Activated T-cell treated with anti-CD3 and anti-CD28 coated beads for 48 hours (primary cell): ENCODE measurements at places on chromosomes 3 and 15.

DNA sequence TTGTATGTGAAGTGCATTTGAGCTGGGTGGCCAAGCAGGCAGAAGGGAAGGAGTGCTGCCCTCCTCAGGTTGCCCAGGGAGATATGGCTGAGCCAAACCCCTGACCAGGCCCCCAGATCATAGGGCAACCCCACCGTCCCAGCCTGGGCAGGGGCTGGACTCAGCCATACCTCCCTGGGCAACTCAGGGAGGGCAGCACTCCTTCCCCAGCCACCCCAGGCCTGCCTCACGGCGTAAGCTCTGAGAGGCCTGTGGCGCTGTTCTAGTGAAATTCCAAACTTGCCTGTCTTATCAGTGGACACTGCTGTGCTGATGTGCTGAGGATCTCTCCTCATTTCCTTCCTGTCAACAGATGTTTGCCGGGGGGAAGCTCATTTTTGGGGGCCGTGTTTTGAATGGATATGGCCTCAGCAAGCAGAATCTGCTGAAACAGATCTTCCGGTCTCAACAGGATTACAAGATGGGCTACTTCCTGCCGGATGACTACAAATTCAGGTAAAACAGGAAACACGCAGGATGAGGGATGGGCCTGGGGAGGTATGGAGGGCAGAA is 57.6 kb upstream of the FGD5 start:
- no peak for DNase-seq

DNA sequence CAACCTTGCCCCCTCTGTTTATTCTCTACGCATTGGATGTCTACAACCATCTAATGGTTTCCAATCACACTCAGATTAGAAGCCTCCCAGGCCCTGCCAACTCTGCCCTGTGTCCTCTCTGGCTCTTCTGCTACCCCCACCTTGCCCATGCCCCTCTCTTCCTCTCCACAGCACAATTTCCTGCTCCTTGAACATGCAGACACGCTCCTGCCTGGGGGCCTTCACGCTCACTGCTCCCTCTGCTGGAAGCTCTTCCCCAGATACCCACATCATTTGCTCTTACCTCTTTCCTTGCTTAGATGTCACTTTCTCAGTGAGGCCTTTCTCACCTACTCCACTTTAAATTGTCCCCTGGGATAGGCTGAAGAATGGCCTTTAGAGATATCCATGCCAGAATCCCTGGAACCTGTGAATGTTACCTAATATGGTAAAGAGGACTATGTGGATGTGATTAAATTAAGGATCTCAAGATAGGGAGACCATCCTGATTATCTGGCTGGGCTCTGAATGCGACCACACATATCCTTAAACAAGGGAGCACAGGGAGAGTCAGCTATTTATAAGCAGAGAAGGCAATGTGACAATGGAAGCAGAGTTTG is 9.9 kb downstream of the KY start:
- DNase-seq: no peak

DNA sequence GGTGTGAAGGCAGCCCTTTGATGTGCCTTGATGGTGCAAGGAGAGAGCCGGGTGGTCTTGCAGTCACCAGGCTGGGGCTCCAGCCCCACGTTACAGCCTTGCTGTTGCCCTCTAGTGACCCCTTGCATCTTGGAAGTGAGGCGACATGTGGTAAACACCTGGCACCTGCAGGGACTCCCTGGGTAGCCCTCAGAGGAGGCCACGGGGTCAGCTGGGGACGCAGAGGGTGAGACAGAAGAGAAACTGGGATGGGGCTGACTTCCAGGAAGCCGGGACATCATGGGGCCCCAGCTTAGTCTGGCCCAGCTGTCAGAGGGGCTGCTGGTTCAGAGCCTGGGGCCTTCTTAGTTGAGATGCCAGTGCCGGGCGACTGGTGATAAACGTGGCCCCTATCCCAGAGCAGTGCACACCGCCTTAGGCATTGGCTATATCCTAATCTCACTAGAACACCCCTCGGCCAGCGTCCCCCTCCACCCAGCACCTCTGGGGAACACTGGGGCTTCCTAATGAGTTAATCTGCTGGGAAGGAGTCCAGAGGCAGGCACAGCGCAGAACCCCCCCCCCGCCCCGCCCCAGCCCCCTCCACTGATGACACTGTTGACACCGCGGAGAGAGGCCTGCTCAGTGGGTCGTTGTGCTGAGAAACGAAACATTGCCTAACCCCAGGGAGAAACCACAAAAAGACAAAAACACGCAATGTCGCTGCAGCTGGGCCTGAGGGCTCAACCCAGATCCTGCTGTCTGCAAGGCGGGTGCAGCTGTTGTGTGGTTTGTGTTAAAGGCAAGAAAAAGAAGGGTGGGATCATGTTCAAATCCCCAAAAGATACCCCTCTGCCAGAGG is 60.5 kb upstream of the KLF13 start:
- peak; percentile 49 for DNase-seq

DNA sequence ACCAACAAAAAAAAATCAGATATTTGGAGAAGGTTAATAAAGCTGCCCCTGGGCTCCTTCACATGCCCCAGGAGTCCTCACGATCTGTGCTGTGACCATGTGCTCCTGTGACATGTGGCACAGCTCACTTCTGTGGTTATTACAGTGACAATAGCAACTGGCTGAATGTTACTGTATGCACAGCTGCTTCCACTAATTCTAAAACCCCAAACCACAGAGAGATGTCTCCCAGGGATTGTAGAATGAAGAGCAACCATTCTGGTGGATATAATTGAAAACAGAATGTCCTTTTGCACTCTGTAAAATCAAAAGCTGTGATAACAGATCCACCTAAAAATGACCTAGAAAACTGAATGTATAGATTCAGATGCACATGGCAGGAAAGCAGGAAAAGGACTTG is 489.2 kb upstream of the CNTN4 start:
- DNase-seq: no peak

DNA sequence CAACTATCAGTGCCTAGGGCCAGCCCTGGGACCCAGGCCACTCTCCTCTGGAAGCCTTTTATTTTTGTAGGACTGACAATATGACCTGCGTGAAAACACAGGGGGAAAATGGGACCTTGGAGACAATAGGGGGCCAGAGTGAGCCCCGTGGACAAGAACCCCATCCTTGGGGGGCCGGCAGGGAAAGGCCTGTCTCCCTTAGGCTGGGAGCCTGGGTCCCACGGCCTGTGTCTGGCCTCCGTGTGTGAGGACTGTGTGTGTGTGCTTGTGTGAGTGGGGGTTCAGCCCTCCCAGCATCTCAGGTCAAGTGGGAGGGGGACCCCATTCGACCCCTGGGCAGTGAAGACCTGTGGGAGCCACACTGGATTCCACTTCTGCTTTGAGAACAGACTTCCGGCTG is 53.3 kb downstream of the EXOG start:
- DNase-seq: no peak

- peak; percentile 40 for DNase-seq
Measured at GRCh38 chr15:68819495-68820294, 1.0 kb downstream of the ANP32A start.

DNA sequence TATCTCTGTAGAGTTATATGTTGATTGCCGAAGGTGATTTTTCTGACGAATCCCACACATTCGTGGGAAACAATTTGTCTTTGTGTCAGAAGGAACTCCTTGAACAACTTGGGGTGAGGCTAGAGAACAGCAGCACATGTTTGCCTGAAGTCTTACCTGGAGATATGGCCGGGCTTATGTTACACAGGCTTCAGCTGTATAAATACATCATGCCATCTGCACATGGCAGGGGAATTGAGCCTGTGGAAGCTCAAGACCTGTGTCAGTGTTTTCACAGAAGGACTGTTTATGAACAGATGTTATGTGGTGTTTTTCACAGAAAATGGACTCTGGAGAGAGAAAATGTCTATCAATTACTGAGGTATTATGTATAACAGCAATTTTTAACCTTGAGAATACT is 203.6 kb upstream of the MDFIC2 start:
- DNase-seq: no peak

- no peak for DNase-seq
Measured at GRCh38 chr3:127226946-127227842, 34.3 kb downstream of the PRR23E start.

GRCh38 chr3:66297900-66298299 is 77.1 kb downstream of the SLC25A26 start:
- DNase-seq: no peak

DNA sequence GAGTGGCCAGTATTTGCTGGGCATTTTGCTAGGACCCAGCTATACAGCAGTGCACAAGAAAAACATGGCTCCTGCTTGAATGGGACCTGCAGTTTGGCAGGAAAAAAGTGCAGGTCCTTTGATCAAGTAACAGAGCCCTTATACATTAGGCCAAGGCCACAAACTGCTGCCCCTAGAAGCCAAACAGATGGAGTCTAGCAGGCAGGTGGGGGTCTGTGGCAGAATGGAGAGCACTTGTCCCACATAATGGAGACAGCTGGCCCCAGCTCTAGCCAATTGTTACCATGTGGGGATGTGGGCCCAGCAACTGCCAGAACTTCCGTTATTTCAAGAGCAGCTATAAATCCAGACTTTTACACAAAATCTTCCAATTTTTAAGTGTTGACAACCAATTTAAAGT is 79.3 kb downstream of the SHQ1 start:
- no peak for DNase-seq

- DNase-seq: no peak
Measured at GRCh38 chr15:73108676-73109075, 56.4 kb downstream of the NEO1 start.

DNA sequence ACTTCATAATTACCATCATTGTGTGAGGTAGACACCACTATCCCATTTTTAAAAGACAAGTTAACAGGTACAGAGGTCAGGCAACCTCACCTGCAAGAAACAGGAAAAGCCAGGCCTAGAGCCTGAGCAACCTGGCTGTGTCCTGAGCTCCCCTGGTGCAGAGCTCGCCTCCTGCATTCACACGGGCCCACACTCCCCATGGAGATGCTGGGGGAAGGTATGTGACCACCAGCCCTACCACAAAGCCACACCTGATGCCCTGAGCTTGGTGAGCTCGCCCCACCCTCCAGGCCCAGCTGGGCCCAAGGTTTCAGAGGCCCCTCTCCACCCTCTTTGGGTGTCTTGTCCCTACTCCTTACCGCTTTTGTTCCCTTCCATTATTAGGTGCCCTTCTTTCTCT is 1.2 kb upstream of the EFCAB12 start:
- DNase-seq: no peak

GRCh38 chr3:34070831-34071585 is 272.6 kb downstream of the PDCD6IP start:
- DNase-seq: peak; percentile 3

DNA sequence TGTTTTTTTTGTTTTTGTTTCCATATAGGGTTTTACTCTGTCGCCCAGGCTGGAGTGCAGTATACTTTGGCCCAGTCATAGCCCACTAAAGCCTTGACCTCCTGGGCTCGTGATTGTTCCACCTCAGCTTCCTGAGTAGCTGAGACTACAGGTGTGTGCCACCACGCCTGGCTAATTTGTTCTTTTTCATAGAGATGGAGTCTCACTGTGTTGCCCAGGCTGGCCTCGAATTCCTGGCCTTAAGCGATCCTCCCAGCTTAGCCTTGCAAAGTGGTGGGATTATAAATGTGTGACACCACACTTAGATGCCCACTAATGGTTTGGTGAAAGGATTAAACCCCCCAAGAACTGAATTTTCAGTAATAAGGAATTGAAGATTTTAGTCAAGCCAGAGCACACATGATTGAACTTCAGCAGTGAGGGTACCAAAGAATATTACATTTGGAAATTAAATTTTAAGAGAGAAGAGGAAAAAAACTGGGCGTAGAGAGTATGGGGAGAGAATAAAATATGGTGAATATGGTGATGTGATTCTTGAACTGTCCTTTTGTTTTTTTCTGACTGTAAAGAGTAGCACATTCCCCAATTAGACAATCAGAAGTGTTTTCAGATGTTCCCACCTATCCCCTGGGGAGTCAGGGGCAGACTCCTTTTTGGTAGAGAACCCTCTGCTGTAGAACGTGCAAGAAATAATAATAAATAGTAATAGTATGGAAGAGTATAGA is 208.1 kb downstream of the PTPRG start:
- DNase-seq: no peak

DNA sequence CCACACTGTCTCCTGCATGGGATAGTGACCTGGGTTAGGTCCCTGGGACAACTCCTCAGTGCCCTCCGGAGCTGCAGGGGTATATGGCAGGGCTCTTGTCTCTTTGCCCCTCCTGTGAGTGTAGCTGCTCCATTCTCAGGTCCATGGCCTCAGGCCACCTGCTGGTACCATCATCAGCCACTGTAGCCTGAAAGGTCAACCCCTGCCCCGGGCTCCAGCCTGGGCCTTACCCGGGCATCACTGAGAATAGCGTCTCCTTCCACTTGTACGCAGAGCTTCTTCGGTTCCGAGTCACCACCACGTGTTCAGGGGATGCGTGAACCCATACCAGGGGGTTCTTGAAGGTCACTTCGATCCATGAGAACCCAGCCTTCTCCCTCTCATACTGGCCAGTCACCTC is 13.8 kb downstream of the ITIH4 start:
- no peak for DNase-seq

- DNase-seq: no peak
Measured at GRCh38 chr15:63915873-63916771, 82.4 kb upstream of the HERC1 start.

- peak; percentile 77 for DNase-seq
Measured at GRCh38 chr3:51982838-51983577, at the start of gene ACY1. Gene ACY1 (plus strand): TSS chr3:51983535. CDS start chr3:51984065, 530 bp downstream.

DNA sequence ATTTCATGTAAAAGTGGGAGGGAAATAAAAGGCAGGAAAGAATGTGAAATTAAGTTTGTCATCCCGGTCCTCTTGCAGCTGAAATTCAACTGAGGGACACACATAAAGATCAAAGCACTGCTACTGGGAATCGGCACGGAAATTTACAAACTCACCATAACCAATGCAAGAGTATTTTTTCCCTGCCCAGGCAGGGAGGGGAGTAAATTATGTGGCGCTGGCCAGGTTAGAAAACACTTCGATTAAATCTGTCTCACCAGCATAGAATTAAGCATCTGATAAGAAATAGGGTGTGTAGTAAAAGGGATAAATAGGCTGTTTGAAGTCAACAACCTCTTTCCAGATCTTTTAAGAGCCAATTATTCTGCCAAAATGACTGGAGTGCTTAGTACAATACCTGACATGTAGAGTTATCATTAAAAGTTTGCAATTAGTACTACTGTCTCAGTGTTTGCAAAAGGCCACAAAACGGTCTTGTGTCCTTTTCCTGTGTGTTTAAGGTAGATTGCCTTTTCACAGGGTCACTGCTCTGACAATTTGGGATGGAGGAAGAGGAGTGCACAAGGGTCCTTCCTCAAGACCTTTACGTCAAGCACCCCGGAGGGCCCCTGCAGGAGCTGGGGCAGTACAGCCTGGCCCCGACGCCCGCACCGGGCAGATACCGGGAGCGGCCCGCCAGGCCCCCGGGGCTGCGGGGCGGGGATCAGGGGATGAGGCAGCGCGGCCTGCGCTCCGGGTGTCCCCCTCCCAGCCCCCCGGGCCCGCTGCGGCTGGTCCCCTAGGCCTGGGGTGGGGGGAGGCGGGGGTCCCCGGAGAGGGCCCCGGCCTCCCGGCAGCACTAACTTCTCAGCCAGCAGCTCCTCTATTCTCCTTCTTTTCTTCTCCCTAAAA is 651 bp downstream of the UBA3 start:
- DNase-seq: peak; percentile 29
